Choroid plexus epithelial cell (primary cell): ENCODE measurements at places on chromosomes 2 and 18.

DNA sequence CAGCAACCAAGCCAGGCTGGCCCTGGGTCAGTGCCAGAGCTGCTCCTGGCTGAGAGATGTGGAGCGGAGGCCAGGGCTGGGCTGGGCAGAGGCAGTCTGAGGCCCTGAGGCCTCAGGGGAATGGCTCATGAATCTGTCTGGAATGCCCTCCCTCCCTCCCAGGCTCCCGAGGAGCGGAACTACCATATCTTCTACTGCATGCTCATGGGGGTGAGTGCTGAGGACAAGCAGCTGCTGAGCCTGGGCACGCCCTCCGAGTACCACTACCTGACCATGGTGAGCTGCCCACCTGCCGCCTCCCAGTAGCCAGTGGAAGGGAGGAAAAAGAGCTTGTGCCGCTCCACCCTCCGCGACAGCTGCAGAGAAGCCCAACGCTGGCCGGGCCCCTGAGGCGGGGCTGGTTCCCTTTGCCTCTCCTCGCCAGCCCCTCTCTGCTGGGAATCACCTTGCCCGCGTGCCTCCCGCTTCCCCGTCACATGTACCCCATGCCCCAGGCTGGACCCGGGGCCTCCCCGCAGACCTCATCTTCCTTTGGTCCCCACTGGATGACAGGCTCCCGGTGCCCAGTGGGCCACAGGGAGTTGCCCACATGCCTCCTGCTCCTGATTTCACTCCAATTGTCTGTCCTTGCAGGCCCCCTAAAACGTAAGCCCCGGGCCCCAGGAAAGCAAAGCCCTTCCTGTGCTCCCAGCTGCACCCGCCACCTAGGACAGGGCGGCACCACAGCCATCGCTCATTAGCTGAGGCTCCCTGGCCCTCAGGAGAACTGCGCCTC lies 41.1 kb downstream of the MYO7B start:
- DNase-seq = peak; percentile 55

GRCh38 chr18:56799756-56800155 lies 148.6 kb downstream of the WDR7 start:
- peak; percentile 28 for DNase-seq

DNA sequence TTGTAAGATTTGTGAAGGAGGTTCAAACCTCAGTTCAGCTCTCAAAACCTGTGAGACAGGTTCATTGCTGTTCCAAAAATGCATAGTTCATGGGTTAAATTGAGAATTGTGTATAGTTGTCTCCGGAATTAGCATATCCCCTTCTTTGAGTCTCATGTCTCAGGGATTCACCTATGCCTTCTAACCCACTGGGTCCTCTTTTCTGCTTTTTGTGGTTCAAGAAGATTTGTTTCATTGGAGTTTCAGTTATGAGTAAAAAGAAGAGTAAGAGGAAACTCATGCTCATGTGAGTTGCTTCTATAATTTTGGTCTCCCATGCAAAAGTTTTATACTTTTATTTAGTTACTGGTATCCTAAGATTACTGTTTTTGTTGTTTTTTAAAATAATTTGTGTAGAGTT lies 1219.8 kb upstream of the ZEB2 start:
- no peak for DNase-seq

GRCh38 chr2:42652086-42652485 lies 83.7 kb downstream of the MTA3 start:
- DNase-seq = no peak
